ENCODE measurements at places on chromosomes 7 and 10.

DNA sequence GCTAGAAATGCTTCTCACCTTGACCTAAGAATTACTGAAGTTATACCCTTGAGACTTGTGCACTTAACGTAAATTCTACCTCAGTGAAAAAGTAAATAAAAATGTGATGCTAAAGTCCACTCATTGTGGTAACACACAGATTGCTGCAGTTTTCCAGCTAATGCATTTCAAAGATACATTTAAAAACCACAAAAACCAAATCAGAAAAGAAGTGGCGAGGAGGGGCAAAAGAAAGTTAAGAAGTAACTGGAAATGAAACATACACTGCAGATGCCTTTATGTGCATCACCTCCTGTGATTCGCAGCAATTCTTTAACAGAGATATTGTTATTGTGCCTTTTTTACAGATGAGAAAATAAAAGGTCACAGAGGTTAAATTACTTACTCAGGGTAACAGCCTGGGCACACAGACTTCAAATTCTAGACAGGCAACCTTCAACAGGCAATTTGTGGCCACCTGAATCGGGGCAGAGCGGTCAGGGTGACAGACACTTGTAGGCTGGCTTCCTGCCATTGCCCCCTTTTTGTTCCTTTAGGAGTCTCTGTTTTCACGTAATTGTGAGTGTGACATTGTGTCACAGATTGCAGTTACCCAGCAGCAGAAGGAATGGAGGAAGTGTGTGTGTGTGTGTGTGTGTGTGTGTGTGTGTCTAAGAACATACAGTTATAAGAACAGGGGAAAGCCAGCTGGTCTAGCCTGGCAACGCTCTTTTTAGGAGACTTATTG is 1.9 kb downstream of the WIPF3 start:
- DNase-seq, result no peak

DNA sequence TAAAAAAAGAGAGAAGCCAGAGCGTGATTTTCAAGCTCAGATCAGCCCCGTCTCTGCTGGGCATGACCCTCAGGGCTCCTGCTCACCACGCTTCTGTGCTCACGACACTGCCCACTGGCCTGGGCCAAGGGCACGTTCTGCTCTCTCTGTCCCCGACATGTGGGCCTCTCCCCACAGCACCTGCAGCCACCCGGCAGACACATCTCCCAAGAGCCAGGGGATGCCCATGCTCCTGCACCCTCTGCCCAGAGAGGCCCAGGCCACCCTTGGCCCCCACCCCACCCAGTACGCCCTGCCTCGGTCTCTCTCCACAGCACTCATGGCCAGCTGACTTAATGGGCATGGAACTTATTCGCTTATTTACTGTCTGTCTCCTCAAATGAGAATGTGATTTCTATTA is 175.4 kb upstream of the RNF32 start:
- no peak for DNase-seq

GRCh38 chr7:134101716-134102115 is 25.4 kb upstream of the LRGUK start:
- DNase-seq, result no peak

GRCh38 chr7:91240376-91240941 is 23.8 kb upstream of the FZD1 start:
- no peak for DNase-seq

DNA sequence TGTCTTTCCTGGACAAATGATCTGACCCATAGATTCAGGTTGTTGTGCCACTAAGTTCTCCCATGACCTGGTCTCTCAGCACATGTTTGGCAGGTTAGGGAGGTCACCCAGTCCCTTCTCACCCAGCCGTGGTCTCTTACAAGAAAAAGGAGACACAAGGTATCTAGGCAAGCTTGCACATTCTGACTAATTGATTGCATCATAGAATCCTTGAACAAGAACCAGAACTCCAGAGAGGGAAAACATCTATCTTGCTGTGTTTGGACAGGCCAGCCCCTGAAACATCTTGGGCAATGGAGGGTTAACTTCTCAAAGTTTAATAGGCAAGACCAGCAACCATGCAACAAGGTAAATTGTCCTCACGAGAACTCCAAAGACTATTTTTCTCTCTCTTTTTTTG is 8.5 kb upstream of the HK1 start:
- DNase-seq, result no peak

- no peak for DNase-seq
These were observed 19.8 kb downstream of the PRSS2 start for GRCh38 chr7:142790555-142790954.

DNA sequence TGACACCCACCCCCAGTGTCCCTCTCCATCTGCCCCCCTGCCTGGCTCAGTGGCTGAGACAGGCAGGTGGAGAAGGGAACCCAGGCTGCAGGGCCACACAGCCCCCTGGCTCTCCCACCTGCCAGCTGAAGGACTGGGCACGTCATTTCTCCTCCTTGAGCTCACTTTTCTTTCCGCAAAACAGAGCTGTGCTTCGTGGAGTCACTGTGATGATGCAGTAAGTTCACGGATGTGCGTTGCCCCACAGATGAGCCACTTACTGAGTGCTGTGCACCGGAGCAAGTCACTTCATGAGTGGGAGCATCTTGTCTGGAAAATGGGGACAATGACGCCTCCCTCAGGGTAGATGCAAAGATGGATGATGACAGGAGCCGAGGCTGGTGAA is 2.7 kb downstream of the OPN4 start:
- DNase-seq, result no peak

DNA sequence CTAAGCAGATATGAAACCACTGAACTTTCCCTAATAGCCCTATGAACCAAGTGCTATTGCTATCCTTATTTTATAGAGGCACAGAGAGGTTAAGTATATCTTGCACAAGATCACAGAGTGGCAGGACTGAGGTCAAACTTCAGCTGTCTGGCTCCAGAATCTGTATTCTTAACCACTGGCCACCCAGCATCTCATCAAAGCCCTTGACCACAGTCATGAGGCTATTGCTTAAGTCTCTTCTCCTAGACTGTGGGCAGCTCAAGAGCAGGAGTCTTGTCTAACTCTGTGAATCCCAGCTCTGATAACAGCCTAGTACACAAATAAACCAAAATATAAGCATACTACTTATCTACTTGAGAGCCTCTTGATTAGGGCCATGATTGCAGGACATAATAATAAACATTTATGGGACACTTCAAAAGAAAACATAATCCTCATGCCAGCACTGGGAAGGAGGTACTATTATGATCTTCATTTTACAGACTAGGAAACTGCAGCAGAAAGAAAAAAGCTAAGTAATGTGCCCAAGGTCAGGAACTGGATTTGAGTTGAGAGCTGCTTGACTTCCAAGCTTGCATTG is 22.4 kb upstream of the SMC3 start:
- DNase-seq, result no peak
